ENCODE measurements at places on chromosomes 1 and 21.

DNA sequence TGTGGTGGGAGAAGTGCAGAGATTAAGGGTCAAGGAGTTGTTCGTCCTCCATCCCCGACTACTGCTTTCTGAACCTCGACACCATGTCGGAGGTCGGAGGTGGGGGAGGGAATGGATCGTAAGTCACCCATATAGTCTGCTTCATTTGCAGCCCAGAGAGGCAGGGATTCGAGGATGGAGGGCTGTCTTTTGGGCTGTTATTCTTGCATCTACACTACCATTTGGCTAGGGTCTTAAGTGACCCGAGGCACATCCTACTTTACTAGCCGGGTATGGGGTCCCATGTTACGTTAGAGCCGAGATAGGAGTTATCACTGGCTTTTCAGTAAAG, 578 bp downstream of the USP21 start:
- no peak for DNase-seq

GRCh38 chr1:208767816-208768215, 523.6 kb upstream of the PLXNA2 start:
- no peak for DNase-seq

DNA sequence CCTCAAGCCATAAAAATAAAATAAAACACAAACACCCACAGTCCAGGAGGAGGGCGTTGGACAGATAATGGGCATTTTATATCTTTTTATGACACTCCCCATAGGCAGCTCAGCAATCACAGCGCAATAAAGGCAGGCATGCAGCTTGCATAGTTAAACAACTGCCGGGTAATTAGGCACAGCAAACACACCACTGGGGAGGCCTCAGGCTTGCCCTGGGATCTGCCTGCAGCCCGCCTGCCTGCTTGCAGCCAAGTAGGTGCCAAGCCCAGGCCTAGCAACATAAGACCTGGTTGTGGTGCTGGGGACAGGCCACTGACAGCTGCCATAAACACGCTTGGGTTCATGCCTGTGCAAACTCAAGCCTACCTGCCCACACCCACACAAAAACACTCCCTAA, 54.2 kb downstream of the DMAP1 start:
- DNase-seq = no peak

- DNase-seq = no peak
Measured at GRCh38 chr1:64135462-64136223, 67.8 kb upstream of the UBE2U start.

- DNase-seq = no peak
Measured at GRCh38 chr1:96424877-96425276, 296.7 kb upstream of the PTBP2 start.

GRCh38 chr1:161206411-161207140, 4.4 kb downstream of the NDUFS2 start:
- no peak for DNase-seq

DNA sequence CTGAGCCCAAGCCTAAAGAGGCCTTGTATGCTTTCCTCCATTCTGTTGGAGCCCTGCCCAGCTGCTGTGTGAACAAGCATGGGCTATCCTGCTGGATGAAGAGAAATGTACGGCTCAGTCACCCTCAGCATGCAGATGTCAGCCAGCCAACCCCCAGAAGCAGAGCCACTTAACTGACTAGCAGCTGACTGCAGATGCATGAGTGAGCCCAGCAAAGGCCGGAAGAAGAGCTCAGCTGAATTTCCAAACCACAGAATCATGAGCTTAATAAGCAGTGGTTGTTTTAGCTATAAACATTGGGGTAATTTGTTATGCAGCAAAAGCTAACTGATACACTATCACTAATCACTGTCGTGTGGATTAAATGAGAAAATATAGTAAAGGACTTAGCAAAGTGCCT, 39.0 kb downstream of the FOXO6 start:
- DNase-seq = no peak

- DNase-seq = no peak
Measured at GRCh38 chr1:226511296-226511695, 37.3 kb upstream of the STUM start.

DNA sequence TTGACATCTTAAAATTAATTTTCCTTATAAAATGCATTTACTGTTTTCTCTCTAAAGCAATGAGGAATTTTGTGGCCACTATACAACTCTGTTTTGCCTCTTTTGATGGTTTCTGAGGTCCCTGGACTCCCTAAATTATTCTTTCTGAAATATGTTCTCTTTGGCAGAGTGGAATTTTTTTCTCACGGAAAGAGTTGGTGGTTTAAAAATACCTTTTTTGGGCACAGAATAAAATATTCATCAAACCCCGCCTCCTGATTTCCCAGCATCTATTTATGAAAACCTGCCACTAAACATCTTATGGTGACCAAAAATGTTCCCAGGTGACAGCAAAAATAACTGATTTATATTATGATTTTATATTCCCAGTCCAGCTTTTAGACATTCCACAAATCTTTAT, 165.3 kb upstream of the SYT6 start:
- DNase-seq = no peak

GRCh38 chr1:102498929-102499328, 502.2 kb upstream of the OLFM3 start:
- no peak for DNase-seq

DNA sequence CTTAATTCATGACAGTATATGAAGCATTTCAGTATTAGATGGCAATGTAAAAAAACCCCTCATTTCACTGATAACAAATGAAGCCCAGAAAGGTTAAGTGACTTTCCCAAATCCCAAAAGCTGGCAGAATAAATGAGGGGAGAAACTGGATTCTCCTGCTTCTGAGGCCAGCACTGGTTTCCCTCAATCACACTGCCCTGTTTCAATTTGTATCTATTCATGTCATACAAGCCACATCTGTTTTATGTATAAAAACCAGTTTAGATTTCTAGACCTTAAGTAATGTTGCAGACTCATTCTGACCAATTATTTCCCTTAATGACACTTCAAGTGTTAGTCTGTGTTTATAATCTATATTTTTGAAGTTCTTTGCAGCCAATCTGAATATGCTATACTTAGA, 16.8 kb downstream of the PLPPR4 start:
- DNase-seq = no peak

DNA sequence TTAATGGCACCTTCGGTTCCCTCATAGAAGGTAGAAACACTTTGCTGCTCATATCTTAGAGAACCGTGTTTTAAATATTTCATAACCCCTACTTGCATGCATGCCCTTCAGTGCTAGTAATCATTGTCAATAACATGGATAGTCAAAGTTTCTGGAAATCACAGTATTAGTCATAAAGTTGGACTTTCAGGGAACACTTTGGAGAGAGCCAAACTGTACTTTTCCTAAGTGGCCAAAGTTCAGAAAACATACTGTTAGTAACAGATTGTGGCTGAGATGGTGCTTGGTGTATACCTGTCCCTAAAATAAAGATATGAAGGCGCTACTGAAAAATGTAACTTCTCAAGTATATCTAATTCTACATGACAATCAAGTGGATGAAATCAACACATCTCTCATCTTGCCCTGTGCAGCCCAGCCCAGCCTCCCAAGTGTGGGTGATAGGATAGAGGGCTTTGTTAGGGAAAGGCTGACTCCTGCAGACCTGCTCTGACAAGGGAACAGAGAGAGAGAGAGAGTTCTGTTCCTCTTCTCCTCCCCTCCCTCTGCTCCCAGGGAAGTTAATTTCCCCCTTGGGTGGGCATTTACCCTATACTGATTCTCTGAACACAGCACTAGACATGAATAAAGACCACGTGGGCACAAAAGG, 14.4 kb downstream of the MYOC start:
- DNase-seq = no peak

GRCh38 chr1:182589931-182590330, 875 bp upstream of the RNASEL start:
- DNase-seq = no peak

DNA sequence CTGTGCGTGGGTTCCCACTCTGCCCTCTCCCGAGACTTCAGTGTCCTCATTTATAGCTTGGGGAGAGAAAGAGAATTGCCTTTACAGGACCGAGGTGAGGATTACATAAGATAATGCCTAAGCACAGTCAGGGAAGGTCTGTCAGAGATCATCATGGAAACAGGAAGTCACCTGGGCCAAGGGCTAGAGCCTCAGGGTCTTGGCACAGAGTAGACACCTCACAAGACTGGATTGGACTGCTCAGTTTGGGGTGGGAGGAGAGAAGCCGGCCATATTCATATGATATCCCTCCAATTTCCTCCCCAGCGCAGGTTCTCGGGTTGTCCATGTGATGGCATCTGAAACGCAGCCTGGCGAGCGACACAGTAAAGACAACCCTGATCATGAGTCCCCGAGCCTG, 3.8 kb downstream of the CNR2 start:
- no peak for DNase-seq

- DNase-seq = no peak
Measured at GRCh38 chr1:109402025-109402424, 4.3 kb upstream of the SORT1 start.

DNA sequence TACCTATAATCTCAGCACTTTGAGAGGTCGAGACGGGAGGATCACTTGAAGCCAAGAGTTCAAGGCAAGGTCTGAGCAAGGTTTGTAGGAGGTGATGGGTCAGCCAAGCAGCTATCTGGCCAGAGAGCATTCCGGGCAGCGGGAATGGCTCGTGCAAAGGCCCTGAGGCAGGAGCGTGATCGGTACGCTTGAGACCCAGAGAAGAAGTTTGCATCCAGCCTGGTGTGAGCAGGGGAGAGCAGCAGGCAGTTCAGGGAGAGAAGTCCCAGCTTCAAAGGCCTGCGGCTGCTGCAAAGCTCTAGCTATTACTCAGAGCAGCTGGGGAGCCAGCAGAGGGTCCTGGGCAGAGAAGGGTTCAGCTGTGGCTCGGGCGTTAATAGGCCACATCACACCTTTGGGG, 5.1 kb upstream of the SRARP start:
- DNase-seq = no peak

DNA sequence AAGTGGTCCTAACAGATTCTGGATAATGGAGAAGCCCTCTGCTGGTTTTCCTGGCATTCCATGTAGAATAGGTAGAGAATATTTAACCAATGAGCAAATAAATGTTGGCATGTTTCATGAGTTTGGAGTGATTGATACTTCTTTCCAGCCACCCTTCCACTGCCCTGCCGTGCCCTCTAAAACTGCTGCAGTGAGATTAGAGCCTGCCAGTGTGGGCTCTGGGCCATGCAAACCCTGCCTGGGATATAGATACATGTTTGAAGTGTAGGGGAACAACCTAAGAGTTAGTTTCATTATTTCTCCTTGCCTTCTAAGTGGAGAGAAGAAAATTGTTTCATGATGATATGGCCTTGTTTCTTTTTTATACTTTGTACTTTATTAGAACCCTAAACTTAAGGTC, 10.4 kb downstream of the UBE2Q1 start:
- DNase-seq = no peak

DNA sequence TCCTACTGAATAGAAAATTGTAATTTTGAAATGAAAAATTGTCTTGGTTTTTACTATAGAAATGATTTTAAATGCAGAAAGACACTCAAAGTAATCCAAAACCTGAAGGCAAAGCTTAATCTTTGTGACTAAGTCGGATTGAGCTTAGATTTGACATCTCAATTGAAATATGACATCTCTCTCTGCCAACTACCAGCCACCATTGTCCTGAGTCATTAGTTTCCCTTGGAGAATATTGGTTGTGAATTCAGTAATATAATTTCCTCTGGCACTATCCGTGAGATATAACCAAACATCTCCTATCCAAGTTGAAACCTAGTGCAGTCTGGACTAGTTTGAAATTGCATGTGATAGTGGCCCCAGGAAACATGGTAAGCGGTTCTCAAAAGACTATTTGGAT, 37.1 kb downstream of the PLA2G4A start:
- no peak for DNase-seq

- no peak for DNase-seq
Measured at GRCh38 chr1:176315519-176316220, 108.6 kb upstream of the COP1 start.

GRCh38 chr1:230636575-230637148, 5.6 kb upstream of the COG2 start:
- no peak for DNase-seq

- DNase-seq = no peak
Measured at GRCh38 chr21:46247699-46248421, 19.3 kb upstream of the LSS start.

DNA sequence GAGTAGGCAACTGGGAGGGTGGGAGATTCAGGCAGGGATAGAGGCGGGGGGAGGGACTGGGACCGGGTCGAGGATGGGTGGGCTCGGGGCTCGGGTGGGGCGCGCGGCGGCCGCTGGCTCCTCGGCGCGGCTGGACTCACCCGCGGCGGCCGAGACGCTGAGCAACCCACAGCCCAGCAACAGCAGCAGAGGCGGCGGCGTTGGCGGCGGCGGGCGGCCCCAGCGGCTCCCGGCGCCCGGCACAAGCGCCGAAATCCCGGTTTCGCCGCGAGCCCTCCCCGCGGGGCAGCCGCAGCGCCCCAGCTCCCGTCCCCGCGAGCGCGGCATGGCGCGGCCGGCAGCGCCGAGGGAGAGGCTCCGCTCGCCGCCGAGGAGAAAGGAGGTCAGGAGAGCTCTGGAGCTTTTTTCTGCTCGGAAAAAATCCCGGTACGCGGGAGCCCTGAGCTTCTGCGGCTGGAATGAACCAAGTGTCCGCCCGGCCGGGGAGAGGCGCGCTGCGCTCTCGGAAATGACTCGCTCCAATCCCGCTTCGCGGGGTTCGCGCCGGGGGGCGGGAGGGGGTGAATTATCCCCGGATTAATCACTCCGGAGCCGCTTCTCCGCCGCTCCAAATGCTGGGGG, at the start of gene CSMD2:
Gene CSMD2 (minus strand): TSS at position 460 of the 621 bp plus-strand sequence. CDS start 133 bp downstream, at position 327.
- no peak for DNase-seq

DNA sequence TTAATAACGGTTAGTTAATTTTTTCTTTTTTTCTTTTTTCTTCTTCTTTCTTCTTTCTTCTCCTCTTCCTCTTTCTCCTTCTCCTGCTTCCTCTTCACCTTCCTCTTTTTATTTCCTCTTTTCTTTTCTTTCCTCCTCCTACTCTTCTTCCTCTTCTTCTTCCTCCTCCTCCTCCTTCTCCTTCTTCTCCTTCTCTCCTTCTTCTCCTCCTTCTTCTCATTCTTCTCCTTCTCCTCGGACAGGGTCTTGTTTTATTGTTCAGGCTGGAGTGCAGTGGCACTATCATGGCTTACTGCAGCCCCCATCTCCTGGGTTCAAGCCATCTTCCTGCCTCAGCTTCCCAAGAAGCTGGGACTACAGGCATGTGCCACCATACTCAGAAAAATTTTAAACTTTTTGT, 13.4 kb upstream of the ACBD3 start:
- no peak for DNase-seq

DNA sequence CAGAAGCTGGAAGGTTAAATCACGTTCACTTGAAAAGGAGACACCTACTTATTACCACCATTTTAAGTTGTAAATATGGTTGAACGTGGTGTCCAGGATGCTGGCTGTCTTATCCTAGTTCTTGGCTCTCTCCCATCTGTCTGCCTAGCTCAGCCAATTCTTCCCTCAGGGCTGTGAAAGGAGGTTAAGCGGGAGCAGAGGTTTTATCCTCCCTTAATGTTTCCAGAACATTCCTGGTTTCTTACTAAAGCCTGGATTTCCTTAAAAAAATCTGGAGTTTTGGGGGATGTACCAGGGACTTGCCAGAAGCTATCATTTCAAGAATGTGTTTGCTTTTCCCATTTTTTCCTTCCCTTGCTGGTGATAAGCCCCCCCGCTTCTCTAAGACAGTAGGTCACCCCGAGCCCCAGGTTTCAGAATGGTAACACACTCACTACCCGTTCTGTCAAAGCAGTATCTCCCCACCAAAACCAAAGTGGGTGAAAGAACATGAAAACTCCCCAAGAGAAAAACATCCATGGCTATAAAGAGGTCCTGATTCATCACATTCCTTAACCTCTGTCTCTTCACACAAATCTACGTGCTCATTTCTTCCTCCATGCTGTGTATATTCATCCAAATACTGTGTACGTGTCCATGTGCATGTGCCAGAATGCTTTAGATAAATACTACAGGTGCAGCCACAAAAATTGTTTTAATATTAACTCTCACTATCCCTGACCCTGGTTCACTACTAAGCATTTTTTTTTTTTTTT, 114.7 kb downstream of the MAP3K21 start:
- no peak for DNase-seq

- no peak for DNase-seq
Measured at GRCh38 chr1:160429125-160429561, 28.8 kb downstream of the VANGL2 start.

Data from esophagus squamous epithelium (tissue), 5 donors.